Stimulated activated CD8-positive, alpha-beta memory T cell treated with anti-CD3 and anti-CD28 coated beads, Interleukin-15, amount 100 ng/mL, for 4 hours (primary cell): ENCODE measurements at places on chromosomes 7 and 10.

DNA sequence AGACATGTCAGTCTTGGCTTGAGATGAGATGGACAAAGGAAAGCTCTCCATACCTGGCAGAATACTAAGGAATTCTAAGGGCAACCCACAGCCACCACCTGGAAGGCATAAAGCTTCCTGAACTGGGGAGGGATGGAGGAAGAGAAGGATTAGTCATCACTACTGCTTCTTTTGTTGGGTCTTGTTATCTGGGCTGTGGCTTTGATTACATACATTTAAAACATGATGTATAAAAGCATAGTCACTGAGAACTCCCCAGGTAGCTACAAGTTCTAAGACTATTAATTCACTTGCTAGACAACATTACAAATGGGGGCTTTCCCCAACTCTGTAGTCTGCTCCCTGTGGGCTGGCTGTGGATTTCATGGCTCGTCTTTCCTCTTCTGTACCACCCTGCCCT, 58.2 kb downstream of the RBM33 start:
- DNase-seq: no peak

GRCh38 chr10:23533212-23533611, 94.3 kb downstream of the OTUD1 start:
- DNase-seq: no peak

GRCh38 chr10:71270301-71271220, 48.5 kb upstream of the SLC29A3 start:
- DNase-seq: no peak

GRCh38 chr10:17734432-17735080, 17.4 kb upstream of the TMEM236 start:
- no peak for DNase-seq

DNA sequence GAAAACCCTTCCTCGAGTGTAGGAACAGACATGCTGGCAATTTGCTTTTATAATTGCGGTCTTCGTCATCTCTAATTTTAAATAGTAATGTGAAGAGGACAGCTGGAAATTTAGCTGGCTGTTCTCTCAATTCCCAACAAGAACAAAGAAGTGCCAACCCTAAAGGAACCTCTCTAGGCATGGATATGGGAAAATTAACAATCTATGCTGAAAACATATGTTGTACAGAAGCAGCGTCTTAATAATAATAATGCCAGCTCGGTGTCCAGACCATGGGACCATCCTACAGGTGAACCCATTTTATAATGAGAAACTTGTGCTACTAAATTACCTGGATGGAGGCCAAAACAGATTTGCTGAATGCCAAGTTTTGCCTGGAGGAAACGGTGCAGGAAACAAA, 641.4 kb upstream of the MGMT start:
- no peak for DNase-seq

- no peak for DNase-seq
Measured at GRCh38 chr10:15341502-15342128, 29.5 kb downstream of the FAM171A1 start.

DNA sequence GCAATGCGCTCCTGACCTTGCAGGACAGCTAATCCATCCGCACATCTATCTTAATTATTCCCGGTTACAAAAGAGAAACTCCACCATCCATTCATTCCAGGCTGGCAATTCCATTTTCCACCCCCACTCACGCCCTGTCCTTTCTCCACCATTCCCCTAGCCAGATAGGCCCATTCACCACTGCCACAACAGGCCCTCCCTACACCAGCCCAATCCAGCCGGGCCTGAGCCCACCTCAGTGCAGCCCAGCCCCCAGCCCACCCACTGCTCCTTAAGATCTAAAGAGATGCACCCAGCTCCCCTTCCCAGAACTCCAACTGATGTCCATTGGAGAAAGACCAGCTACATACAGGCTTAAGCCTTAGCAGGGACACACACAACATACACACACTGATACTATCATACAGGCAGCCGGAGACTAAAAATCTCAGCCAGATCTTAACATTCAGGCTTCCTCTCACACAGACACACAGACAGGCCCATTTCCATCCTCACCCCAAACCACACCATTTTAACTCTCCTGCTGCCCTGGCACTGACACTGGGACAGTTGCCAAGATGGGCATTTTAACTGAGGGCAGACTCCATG, 38.0 kb upstream of the PAX2 start:
- DNase-seq: no peak

DNA sequence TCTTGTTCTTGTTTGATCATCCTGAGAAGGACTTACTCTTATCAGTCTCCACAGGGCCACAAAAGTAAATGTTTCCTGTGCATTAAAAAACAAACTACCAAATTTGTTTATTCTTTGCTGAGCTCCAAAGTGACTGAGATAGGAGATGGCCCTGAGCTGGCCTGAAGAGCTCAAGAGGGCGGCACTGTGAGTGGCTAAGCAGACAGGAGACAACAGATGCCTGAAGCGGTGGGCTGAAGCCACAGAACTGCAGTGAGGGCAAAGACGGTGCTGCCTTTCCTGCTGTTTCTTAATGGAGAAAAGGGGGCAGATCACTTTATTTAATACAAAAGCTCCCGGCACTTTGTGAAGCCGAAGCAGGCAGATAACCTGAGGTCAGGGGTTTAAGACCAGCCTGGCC, 379.6 kb downstream of the ARL4A start:
- no peak for DNase-seq
